Hematopoietic multipotent progenitor cell treated with erythropoietin and hydrocortisone succinate and interleukin-3 and kit ligand, for 8 days (in vitro differentiated cells): ENCODE measurements at places on chromosomes 4 and X.

- DNase-seq: no peak
Measured at GRCh38 chr4:78379040-78379439, 172.5 kb upstream of the ANXA3 start.

- no peak for DNase-seq
Measured at GRCh38 chrX:17078031-17078720, 131.7 kb downstream of the REPS2 start.

DNA sequence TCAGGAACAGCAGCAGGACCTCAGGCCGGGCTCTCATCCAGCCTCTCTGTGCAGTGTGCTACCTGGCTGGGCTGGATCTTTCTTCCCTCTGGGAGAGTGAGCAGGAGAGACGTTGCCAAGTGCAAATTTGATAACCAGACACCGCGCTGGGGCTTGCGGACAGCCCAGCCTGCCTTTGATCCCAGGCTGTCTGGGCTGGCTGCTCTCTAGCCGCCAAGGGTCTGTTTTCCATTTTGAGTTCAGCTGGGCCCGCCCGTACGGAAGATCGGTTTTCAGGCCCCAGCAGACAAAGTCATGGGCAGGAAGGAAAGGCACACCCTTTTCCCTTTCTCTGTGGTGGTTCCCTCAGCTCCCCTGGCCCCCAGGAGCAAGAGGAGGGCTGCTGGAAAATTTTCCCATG lies 90.2 kb downstream of the CPZ start:
- no peak for DNase-seq

GRCh38 chr4:179325181-179325580 lies 1882.9 kb upstream of the AGA start:
- no peak for DNase-seq
